RKO (cell line): ENCODE measurements at places on chromosomes 12 and 14.

DNA sequence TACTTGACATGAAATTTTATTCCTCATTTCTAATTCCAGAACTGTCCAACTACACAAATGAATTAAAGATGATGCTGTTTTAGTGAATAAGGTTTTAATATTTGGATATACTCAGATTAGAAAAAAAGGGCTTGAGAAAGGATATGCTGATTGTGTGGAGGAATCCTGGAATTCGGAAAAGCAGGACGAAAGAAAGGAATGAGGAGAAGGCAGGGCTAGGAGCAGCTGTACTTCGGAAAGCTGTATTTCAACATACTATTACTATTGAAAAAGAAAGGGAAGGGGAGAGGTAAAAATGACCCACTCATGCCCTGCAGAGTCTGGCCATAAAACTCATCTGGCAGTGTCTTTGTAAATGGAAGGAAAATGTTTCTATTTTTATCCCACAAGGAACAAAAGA is 63.1 kb upstream of the PLBD1 start:
- DNase-seq = no peak

- DNase-seq = no peak
Measured at GRCh38 chr12:120767071-120768024, 41.7 kb downstream of the ACADS start.

DNA sequence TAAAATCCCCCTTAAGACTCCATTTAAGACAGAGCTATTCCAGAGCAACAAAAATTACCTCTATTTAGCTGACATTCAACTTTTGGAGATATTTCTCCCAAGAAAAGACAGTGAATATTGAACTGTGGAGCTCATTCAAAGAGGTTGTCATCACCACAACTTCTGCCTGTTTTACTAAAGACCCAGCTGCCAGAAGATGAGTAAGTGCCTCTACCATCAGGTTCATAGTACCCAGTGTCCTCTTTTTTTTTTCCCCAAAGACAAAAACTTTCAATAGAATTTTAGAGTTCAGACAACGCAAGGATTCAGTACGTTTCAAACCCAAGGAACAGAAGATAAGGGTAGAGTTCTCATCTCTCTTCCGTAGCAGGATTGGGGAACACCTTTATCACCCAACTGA is 461.3 kb downstream of the BCAT1 start:
- no peak for DNase-seq

DNA sequence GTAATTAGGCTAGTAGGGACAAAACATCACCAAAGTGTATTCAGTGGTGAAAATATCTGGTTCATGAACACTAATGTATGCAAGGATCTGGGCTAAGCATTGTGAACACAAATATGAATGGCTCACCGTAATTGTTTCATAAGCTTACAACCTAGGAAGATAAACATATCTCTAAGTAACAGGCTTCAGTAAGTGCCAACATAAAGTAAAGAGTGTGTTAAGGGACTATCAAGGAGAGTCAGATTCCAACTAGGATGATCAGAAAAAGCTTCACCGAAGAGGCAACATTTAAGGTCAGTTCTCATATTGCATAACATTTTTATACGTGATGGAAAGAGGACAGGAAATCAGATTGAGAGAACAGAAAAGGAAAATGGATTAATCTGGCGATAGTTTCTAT is 29.4 kb downstream of the ABCC9 start:
- DNase-seq = no peak

- no peak for DNase-seq
Measured at GRCh38 chr12:69620921-69621320, 10.2 kb upstream of the LRRC10 start.

DNA sequence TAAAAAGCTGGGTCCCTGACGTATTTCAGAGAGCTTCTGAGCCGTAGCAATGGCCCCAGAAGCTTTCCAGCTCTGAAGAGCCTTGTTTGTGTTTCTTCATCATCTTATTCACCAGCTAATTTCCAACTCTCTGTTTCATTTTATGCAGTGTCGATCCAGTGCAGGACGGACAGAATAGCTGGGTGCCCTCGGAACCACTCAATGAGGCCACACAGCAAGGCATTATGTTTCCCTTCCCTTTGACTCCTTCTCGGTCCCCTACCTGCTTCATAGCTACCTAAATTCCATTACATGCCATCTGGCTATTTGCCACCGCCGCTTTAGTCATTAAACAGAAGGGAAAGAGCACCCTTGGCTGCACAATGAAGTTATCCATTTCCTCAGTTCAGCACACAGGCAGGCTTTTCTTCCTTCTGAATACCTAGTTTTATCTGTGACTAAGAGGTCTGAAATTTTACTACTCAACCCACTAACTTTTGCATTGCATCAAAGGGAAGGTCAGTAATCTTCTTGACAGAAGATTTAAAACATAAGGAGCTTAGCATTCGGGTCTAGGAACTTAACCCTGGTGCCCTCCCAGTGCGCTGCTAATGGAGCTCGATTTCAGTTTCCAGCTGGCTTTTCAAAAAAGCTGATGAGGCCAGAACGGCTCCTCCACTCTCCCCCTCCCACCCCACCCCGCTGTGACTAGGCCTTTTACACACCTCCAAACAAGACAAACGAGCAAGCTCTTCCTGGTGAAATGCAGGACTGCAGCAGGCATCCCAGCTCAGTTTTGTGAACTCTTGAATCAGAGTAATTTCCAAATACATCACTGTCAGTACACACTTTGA is 176.8 kb downstream of the GXYLT1 start:
- DNase-seq = no peak
